ENCODE measurements at places on chromosomes 3 and 15.

GRCh38 chr3:186414735-186415419, 52.8 kb upstream of the DGKG start:
- DNase-seq = no peak

DNA sequence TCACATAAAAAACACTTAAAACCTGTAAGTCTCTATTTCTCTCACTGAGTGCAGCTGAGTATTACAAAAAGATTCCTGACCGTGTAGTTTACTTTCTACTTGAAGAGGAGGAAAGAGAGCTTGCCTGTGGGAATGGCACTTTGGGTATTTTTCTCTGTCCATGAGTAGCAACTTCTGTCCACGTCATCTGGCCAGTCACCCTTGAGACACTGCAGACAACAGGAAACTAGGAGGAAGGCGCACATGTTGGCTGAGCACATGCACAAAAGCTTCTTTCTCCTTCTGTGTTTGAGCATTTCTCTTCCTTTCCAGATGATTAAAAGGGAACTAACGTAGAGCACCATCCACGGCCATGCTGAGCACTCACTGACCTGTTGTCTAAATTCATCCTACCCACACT, 19.7 kb downstream of the STARD5 start:
- DNase-seq = no peak

- no peak for DNase-seq
Observed at GRCh38 chr3:14462738-14463137, 60.3 kb downstream of the SLC6A6 start.

DNA sequence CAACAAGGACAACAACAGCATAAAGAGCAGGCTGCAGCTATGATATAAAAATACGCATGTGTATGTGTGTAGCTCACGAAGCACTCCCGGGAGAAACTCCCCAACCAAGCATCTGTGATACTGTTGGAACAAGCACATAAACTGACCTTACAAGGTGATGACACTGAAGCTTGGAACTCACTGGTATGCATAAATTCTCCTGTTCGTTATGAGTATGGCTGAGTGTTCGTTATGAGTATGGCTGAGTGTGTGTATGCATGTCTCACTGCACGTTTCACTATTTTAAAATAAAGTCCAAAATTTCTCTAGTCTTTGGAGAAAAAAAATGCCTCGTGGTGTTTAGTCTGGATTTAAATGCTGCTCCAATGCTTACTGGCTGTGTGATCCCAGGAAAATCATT, 256.8 kb downstream of the RORA start:
- DNase-seq = no peak

GRCh38 chr3:65886391-65886790, 152.3 kb downstream of the MAGI1 start:
- no peak for DNase-seq

DNA sequence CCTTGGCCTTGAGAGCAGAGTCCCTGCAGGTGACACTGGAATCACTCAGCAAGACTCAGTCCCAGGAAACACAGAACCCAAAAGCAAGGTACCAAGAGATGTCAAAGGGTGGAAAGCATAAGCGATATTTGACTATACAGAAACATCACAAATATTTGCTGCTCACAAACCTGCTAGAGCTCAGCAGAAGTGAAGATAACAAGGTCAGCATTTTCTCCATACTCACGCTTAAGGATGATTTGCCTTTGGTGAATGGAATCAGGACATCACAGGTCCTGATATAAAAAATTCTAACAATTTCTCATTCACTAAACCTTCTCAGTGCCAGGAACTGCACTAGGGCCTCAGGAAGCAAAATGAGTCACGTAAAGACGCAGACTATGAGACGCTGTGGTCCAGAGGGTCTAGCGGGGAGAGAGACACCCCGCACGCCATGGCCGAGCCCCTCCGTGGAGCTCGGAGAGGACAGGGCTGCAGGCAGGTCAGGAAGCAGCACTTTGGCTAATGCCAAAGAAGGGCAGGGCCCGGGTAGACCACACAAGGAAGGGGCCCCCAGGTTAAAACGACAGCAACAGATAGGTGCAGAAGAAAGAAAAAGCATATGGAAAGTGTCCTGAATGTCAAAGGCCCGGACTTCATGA, 10.7 kb downstream of the PCSK6 start:
- DNase-seq = no peak

- no peak for DNase-seq
Observed at GRCh38 chr3:195796795-195797194, 14.9 kb downstream of the MUC4 start.

DNA sequence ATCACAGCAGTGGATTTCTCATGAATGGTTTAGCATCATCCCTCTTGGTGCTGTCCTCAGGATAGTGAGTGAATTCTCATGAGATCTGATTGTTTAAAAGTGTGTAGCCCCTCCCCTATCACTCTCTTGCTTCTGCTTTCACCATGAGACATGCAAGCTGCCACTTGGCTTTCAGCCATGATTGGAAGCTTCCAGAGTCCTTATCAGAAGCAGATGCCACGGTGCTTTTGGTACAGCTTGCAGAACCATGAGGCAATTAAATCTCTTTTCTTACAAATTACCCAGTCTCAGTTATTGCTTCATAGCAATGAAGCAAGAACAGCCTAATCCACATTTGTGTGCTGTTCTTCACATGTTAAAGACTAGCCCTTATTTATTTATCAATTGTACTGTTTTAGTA, 495.2 kb upstream of the EPHA6 start:
- no peak for DNase-seq

DNA sequence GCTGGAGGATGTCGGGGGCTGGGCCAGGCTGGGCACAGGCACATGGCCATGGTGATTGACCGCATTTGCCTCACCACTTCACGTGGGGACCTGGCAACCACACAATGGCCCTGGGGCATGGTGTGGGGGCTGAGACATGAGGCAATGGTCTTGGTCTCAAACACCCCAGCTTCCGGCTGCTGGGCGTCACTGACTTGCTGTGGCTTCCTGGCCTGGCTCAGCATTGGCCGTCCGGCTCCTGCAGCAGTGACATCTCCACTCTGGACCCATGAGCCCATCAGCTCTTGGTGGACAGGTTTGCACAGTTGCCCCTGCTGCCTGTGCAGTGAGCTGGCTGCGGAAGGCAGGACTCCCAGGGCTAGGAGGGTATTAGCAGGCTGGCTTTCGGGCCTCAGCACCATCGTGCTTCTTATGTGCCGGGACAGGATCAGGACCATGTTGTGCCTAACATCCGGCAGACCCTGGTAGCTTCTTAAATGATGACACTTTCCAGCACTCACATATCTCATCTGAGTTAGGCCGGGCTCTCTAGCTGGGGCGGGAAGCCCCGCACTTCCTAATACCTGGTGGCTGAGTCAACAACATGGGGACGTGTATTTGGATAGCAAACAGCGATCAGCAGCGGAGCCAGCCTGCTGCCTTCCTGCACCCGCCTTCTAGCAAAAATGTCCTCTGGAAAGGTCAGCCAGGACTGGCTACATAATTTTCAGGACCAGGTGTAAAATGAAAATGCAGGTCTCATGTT, 34.1 kb downstream of the ZNF710 start:
- peak; percentile 81 for DNase-seq

DNA sequence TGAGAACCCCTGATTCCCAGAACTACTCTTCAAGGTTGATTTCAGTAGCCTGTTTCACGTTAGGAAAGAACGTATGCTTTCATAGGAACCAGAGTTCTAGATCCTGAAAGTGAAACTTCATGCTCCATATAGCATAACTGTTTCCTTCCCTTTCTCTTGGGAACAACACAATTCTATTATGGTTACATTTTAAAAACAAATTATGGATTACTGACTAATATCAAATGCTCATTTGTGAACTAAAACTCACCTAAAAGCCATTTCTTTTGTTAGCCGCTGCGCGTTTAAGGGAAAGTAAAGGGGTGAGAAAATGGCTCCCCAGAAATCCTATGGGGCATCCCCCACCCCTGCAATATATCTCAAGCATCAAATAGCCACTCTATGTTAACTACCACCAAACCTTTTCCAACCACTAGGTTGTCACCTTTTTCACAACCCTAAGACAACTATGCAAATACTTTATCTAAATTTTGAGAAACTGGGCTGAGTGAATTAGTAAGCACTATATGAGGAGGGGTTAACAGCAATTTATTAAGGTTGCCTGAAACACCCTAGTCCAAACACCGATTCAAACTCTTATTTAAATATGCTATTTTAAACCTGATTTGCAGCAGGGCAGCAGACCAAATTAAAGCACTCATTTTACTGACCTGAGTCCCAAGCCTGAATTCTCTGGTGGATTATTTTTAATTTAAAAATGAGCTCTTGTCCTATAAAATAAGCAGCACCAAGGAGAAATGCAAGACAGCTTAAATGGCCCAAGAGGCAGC, 2.4 kb downstream of the SIAH2 start:
- DNase-seq = no peak
